ENCODE measurements at places on chromosomes 1 and 21.

GRCh38 chr1:100627054-100627716 lies 89.2 kb downstream of the GPR88 start:
- no peak for DNase-seq

GRCh38 chr1:106944721-106945120 lies 111.8 kb upstream of the PRMT6 start:
- no peak for DNase-seq

GRCh38 chr1:210857146-210857663 lies 276.7 kb downstream of the KCNH1 start:
- DNase-seq, result no peak

- DNase-seq, result peak; percentile 72
These were observed at the start of gene MAPKAPK2 for GRCh38 chr1:206684478-206685333. Gene MAPKAPK2 (plus strand): TSS chr1:206684905. CDS start chr1:206685230, 325 bp downstream.

- no peak for DNase-seq
These were observed 151.7 kb downstream of the SEC16B start for GRCh38 chr1:177817937-177818875.

DNA sequence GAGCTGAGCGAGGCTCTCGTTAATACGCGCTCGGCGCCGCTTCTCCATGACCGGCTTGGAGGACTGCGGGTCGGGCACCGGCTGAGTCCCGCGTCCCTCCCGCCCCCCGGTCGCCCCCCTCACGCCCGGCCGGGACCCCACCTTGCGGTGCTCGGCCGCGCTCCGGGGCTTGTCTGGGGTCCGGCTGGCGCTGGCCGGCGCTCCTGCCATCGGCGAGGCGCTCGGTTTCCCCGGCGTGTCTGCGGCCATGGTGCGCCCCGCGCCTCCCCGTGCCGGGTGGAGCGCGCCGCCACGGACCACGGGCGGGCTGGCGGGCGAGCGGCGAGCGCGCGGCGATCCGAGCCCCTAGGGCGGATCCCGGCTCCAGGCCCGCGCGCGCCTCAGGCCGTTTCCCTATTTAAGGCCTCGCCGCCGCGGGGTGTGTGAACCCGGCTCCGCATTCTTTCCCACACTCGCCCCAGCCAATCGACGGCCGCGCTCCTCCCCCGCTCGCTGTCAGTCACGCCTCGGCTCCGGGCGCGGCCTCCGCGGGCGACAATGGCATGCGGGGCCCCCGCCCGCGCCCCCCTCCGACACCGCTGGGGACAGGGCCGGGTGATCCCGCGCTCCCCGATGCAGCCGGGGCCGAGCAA lies at the start of gene HES4:
HES4 (minus strand) TSS at position 373 of the 632 bp plus-strand sequence; CDS start at position 249, 124 bp downstream.
- DNase-seq, result peak; percentile 87

GRCh38 chr1:147612366-147612765 lies 58.0 kb downstream of the ACP6 start:
- no peak for DNase-seq

DNA sequence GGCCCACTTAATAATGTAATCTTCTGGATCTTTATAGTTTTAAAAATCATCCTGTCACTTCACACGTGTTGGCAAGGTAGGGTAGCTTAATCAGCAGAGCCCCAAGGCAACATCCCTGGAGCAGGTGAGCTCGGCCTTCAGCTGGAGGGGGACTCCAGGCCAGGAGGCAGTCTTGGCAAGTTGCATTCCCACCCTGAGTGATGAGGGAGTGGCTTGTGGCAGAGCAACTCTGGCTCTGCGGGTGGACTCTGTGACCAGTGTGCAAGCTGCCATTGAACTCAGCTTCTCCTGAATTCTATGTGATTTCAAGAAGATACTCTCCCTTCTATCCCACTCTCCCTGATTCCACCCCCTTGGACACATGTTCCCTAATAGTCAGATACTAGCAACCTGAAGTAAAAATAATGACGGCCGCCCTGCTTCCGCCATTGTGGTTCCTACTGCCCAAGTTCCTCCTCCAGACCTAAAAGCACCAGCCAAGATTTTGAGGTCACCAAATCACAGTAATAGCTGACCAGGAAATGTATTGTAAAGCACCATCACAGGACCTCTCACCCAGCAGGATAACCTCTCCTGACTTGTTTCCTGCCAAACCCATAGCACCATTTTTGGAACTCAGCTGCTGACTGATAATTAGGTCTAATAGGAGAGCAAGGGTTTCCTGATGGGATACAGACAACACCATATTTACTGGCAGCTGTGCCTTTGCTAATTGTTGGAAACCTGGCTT lies 11.5 kb upstream of the LYST start:
- no peak for DNase-seq

DNA sequence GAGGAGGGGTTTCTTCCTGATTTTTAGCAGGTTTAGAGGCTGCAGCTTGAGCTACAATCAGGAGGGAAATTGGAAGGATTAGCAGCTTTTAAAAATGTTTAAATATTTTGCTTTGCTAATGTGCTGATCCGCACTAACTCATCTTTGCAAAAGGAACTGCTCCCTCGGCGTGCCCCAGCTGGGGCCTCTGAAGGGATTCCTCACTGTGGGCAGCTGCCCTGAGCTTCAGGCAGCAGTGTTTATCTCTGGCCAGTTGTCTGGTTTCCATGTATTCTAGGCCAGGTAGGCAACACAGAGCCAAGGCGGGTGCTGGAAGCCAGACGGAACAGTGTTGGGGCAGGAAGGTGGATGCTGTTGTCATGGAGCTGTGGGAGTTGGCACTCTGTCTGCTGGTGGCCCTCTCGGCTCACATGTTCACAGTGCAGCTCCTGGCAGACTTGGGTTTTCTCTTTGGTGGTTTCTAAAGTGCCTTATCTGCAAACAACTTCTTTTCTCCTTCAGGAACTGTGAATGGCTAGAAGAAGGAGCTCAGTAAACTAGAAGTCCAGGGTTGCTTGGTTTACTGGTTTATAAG lies 18.9 kb downstream of the NECAP2 start:
- DNase-seq, result no peak

- DNase-seq, result no peak
These were observed 6.7 kb downstream of the VWA1 start for GRCh38 chr1:1442069-1442770.

GRCh38 chr1:20351911-20352701 lies 61.4 kb downstream of the VWA5B1 start:
- DNase-seq, result no peak
